ENCODE measurements at places on chromosomes 3 and 15.
A peak's percentile ranks its signal among the peaks of the same experiment; 100 is the strongest.

- ATAC-seq: no peak
These were observed 17.7 kb downstream of the TM4SF18 start for GRCh38 chr3:149315694-149316093.

DNA sequence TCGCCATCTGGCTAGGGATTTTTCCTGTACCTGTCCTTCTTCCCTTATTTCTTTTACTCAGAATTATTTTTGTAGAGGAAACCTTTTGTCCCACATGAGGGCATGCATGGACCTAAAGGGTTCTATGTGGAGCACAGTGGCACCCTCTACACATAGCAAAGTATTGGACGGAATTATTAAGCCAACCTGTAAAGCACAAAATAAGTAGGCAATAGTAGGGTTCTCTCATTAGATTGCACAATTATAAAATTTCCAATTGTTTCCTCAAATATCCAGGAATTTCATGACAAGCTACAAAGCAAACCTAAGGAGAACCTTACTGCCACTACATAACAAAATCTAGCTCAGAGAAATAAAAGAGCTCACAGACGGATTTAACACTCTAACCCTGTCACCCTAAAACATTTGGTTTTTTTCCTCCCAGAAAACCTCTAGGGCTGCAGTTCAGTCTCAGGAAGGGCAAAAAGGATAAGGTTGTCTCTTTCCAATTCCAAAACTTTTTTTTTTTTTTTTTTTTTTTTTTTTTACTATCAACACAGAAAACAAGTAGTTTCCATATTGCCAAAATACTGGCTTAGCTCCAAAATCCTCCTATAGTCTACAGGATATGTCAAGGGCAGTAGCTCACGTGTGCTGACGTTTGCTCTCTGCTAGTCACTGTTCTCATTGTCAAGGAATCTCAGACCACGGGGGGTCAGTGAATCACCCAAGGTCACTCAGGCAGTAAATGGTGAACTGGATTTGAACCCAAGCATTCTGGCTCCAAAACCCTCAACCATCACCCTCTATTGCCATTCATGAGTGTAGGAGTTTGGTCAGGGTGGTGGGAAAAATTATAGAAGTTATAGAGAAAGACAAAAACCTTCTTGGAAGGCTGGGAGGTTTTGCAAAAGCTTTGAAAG is 52.3 kb downstream of the NCEH1 start:
- ATAC-seq: no peak

DNA sequence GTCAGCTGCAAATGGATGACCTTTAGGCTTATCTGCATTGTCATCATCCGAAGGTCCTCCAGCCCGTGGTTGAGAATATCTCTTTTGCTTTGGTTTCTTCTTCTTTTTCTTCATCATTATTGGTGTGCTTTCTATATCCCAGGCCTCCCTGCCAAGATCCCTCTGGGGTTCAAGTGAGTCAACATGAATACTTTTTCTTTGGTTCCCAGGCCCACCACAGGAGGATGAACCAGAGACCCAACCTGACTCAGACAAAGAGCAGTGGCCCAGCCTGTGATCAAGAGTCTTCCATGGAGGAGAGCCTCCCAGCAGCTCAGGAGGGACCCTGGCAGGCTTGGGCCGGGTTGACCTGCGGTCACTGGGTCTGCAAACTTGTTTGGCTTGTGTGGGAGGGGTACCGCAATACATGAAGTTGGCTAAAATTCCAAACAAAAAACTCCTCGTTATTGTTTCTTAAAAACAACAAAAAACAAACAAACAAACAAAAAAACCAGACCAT is 104.2 kb downstream of the MAP4 start:
- ATAC-seq: no peak

DNA sequence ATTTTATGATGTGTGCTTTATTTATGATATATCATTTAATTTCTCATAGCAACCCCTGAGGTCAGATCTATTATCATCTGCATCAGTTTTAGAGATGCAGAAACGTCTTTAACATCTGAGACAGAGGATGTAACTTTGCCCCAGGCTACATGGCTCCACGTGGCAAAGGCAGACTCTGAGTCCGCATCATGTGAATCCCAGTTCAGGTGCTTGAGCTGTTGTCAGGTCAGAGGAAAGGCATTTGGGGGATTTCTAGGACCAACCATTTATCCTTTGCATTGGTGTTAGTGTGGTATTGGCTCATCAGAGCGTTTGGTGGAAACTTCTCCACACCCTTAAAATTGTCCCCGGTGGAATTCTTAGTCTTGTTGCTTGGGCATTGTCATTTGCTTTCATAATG is 10.8 kb downstream of the CACNA2D3 start:
- ATAC-seq: no peak

- ATAC-seq: no peak
These were observed 124.3 kb downstream of the NEO1 start for GRCh38 chr15:73176598-73176997.

- ATAC-seq: no peak
These were observed 4.4 kb upstream of the VHL start for GRCh38 chr3:10137178-10137577.

- ATAC-seq: no peak
These were observed 70.7 kb upstream of the DPH6 start for GRCh38 chr15:35616498-35617271.

GRCh38 chr15:93152951-93153350 is 63.9 kb upstream of the RGMA start:
- no peak for ATAC-seq

GRCh38 chr3:81041331-81041730 is 720.1 kb downstream of the GBE1 start:
- no peak for ATAC-seq

DNA sequence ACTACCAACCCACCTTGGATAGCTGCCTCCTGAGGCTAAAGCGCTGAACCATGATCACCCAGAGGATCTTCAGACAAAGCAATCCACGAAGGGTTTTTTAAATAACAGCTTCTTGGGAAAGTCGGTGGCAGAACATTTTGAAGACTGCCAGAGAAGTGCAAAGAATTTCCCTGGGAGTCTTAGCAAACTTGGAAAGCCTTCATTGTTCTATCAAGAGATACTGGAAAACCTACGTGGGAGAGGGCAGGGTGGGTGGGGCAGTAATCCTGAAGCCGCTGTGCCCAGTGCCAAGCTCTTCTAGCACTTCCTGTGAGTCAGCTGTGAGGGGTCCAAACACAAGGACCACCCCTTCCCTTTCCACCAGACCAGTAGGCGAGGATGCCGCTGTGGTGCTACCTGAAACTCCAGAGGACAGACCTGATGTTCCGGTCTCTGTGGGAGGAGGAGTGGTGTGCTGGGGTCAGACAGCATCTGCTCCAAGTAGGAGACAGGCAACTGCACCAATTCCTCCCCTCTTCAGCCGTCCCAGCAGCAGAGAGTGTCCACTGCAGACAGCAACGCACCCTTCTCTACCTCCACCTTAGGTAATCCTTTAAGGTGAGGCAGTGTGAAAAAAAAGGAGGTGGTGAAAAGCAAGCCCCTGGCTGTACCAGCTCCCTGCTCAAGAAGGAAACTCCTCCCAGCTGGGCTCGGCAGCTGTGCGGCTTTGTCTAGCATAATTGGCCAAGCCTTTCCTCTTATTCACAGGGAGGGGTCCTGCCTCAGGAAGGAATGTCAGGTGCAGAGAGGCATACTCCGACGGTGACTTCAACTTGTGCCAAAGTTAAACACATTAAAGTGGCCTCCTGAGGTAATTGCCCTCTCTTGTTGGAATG is 99.0 kb downstream of the TMCC1 start:
- ATAC-seq: peak; percentile 65

GRCh38 chr3:144521131-144521530 is 549.5 kb downstream of the DIPK2A start:
- ATAC-seq: no peak

- no peak for ATAC-seq
These were observed 260.5 kb downstream of the C3orf38 start for GRCh38 chr3:88410259-88410658.

DNA sequence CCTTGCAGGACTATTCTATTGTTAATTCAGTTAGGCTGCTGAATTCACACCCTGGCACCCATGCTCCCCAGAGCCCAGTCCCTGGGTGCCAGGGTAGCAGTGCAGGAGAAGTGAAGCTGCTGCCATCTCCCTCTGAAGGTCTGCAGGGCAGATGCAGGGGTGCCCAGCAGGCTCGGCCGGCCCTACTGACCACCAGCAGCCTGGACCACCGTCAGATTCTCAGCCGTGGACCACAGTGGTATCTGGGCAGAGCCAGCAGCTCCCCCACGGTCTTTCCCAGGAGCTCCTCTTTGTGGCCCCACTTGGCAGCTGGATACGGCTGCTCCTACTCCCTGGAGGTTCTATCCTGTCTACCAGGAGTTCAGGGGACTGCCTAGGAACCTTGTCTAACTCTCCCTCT is 46.8 kb downstream of the ALDH1L1 start:
- ATAC-seq: no peak

DNA sequence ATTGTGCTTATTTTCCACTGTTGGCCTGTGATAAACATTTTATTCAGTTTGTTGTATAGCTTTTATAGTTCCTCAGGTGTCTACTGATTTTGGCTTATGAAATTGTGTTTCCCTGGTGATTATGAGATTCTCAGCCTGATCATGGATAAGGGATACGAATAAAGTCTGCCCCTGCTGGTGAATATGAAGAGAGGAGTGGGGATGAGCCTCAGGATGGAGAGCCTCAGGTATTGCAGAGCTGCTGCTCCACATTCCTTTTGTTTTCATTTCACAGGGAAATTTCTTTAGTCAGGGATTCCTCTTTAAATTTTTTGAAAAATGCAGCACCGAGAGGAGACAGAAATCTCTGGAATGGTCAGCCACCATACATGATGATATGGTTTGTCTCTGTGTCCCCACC is 14.7 kb upstream of the RAB6B start:
- no peak for ATAC-seq

DNA sequence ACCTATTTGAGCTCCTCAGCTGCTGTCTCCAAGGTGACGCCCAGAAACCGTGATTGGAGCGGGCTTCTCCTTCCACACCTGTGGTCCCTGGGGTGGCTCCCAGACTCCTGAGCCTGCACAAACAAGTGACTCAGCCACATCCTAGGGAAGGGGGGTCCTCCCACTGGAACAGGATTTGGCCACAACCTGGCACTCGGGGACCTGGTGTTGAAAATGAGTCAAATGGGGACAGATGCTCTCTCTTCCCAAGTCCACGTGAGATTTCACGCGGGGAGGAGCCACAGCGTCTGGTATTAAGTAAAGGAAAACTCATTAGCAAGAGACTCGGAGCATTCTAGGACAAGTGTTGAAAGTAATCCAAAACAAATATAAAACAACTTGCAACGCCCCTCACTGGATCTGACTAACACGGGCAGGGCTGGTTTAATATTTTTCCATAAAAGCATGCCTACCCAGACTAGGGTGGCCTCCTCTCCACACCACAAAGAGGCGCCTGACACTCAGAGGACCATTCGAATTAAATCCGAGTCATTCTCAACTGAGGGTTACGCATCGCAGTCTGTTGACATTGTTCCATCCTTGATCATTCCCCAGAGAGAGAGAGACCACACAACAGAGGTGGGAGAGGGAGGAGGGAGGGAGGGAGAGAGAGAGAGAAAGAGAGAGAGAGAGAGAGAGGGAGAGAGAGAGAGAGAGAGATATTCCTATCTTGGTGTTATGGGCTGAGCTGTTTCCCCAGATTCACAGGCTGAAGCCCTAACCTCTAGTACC is 74.4 kb downstream of the MGLL start:
- peak; percentile 42 for ATAC-seq

- no peak for ATAC-seq
These were observed 298.5 kb downstream of the RPLP1 start for GRCh38 chr15:69751147-69751546.

GRCh38 chr3:65402597-65402996 is 636.1 kb downstream of the MAGI1 start:
- ATAC-seq: no peak

DNA sequence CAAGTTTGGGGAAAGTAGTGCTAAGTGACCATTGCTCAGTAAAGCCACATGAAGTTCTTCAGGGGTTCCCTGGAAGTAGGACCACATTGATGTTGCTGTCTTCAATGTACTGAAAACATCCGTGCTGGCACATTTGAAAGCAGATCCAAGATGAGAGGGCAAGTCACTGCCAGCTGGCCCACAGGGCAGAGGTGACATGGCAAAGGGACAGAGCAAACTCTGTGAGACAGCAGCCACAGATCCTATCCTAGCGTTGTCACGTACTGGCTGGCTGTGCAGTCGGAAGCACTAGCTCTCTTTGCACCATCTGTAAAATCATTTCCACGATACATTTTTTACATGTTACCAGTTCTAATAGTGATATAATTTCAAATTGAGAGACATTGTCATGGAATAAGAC is 13.8 kb downstream of the MUC13 start:
- no peak for ATAC-seq

DNA sequence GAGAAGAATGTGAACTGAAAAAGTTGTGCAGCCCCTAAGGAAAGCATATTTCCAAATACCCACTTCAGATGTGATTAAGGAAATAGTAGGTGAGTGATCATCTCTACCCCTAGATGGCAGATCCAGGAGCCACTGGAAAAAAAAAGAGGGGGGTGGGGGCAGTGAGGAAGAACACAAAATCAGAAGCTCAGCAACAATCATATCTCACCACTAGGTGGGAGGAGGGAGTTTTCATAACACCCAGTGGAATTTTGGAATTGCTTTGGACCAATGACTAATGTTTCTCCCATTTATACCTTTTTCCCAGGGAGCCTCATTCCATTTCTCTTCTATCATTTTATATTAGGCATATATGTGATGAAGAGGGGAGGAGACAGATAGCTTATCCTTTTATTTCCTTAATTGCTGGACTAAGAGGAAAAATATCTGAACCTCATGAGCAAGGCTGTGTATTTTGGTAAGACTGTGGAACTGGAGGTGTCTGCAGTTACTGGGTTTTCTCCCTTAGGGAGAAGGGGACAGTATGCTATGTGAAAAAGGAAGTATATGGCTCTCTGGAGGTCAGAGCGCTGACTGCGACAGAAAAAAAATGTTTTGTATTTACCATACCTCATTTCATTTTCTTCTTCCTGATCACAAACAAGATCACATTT is 363.4 kb downstream of the GAP43 start:
- ATAC-seq: no peak

GRCh38 chr3:167394003-167394402 is 13.9 kb upstream of the ZBBX start:
- no peak for ATAC-seq

DNA sequence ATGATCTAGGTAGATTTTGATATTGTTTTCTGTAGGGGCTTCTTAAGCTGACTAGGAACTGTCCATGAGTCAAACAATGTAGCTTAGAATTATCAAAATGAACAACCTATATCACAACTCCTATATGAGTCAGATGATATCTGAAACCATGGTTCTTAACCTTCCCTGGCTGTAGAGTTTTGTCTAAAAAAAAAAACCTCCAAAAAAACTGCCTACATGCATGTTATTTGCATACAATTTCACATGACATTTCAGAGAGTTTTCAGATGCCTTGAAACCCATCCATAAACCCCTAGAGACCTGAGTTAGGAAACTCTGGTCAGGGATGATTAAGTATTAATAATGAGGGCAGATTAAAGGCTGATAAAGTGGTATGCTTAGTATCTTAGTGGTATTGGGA is 157.0 kb downstream of the CHST2 start:
- no peak for ATAC-seq
